ENCODE measurements at places on chromosomes 1 and 21.

DNA sequence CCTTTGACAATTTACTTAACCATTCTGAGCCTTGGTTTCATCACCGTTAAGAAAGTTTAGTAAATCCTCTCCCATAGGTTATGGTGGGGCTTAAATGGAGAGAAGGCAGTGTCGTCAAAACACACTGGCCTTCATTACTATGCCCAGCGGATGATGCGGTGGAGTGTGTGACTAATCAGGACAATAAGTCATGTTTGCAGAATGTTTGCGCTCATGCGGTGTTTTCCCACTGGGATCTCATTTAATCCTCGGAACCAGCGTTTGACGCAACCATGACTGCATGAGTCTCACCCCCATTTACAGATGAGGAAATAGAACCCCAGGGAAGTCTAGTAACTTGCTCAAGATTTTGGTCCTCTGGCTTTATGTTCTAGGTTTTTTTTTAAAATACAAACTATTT, 17.5 kb downstream of the SLC26A9 start:
- DNase-seq: no peak

DNA sequence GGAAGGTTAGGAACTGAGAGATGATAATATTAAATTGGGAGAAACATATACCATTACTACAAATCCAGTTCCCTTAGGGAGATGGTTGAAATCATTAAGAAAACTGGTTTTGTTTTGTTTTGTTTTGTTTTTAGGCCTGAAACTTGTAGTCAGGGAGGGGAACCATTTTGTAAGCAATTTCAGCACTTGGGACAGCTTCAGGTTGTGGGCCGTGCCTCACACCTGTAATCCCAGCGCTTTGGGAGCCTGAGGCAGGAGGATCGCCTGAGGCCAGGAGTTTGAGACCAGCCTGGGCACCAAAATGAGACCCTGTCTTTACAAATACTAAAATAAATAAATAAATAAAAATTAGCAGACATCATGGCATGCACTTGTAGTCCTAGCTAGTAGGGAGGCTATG, 694.3 kb upstream of the NR5A2 start:
- DNase-seq: no peak

GRCh38 chr1:175204330-175204729, 11.8 kb upstream of the KIAA0040 start:
- DNase-seq: no peak

DNA sequence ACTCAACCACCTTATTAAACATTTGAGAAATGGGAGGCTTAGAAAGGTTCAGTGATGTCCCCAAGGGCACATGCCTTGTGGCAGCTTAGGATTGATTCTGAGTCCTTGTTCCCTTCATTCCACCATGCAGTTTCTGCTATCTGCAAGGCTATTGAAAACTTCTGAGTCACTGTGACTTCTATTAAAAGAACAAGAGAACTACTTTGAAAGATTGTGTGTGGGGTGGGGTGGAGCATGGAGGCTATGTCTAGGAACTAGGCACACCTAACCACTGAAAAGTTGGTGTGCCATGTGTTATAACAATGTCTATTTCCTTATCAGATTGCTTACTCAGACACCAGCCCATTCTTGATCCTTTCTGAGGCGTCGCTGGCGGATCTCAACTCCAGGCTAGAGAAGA, 10.8 kb downstream of the MTARC1 start:
- no peak for DNase-seq

DNA sequence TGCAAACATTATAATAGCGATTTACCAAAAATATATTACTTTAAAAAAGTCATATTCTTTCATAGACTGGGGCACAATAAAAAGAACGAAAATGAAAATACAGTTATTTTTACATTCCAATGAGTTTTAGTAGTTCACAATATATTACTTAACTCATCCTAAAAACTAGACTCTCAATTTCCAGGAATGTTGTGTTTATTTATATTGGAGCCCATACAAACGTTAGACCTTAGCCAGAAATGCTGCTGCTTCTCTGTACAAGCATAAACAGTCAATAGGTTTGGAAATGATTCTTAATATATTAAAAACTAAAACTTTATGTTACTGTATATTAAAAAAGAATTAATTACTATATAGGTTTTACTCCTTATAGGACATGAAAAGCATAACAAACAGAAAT, 302.3 kb downstream of the BRINP3 start:
- no peak for DNase-seq

DNA sequence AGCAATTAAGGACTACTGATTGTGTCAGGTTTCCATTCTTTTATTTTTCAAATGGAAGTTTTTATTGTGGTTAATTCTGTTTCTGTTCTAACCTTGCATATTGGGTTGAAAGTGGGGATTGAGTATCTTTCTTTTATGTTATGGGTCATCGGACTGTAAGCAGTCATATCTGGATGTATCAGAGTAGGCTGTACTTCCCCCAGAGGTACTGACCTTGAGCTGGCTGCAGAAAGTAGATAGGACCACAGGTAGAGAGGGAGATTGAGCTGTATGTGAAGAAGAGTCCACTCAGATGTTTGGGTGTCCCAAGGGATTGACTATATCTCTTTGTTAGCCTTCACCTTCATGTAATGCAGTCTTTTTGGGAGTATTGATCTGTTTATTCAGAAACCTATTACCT, 20.5 kb upstream of the ALG14 start:
- no peak for DNase-seq

DNA sequence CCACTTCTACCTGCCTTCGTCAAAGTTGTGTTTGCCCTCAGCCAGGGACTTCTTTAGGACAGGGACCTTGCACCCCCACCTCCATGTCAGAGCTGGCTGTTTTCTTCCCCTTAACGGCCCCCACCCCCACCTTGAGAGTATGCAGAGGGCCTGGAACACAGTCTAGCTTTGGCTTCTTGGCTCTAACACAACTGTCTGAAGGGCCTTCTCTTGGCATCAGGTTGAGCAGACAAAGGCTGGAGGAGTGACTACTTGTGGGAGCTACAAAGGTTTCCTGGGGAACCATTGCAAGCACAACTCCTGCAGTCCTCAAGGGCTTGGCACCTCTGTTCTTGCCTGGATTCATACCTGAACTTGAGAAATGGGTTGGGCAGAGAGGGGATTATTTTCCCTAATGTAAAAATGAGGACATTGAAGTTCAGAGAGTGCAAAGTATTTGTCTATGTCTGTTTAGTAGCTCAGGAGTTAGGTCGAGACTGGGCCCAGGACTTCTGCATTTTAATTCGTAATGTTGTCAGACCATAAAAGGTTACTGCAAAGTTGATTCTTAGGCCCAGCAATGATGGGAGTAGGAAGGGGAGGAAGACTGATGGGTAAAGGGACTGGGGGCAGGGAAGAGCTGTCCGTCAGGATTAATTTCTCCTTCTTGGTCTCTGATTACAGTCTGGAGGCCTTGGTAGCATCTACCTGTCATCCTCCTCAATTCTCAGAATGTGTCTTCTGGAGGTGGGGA, 2.6 kb downstream of the CYP4B1 start:
- no peak for DNase-seq

- no peak for DNase-seq
These were observed 586.3 kb downstream of the ADGRL2 start for GRCh38 chr1:82387012-82387366.

GRCh38 chr21:29627905-29628304, 311.9 kb downstream of the GRIK1 start:
- no peak for DNase-seq

DNA sequence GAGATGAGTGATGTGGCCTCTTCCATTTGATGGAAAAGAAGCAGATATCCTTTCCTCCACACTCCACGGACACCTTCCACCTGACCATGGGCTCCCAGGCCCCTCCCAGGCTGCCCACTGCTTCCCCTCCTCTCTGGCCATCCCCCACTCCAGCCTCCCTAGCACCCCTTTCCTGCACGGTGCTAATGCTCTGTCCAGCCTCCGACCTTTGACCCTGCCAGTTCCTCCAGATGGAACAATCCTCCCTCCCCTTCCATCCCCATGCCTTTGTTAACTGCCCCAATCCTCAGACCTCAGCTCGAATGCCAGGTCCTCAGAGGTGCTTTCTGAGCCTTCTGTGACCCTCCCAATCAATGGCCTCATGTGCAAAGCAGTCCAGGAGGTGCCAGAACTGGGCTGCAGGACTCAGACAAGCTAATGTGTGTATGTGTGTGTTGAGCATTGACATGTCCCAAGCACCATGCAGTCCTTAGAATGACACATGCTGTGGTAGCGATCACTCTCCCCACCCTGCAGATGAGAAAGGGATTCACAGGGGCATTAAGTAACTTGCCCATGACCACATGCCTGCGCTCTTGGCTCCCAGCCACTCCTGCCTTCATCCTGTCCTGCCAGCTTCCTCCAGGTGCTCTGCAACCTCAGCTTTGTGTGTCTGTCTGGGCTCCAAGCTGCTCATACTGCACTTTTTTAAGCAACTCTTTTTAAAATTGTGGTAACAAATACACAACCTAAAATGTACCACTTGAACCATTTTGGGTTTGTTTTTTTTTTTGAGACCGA, 63.5 kb upstream of the EDN2 start:
- DNase-seq: no peak

DNA sequence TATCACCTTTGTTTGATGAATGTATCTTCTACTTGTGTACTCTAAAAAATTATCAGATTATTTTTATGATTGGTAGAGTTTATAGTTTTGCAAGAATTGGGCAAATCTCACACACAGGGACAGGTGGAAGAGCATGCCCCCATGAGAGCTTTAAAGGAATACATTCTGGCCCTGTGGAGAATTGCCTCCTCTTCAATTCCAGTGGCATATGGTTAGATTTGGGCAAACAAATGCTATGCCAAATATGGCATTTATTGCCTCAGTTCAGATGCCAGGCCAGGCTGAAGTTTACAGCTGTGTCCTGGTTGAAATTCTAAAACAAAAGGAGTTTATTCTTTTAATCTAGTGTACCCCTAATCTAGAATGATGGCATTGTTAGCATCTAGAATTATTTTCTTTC, 162.4 kb upstream of the CACYBP start:
- no peak for DNase-seq

GRCh38 chr1:31159869-31160611, 79.6 kb downstream of the NKAIN1 start:
- no peak for DNase-seq

- DNase-seq: no peak
These were observed 173.2 kb downstream of the LBR start for GRCh38 chr1:225254676-225255075.

GRCh38 chr1:33971913-33972312, 108.0 kb downstream of the HMGB4 start:
- no peak for DNase-seq

DNA sequence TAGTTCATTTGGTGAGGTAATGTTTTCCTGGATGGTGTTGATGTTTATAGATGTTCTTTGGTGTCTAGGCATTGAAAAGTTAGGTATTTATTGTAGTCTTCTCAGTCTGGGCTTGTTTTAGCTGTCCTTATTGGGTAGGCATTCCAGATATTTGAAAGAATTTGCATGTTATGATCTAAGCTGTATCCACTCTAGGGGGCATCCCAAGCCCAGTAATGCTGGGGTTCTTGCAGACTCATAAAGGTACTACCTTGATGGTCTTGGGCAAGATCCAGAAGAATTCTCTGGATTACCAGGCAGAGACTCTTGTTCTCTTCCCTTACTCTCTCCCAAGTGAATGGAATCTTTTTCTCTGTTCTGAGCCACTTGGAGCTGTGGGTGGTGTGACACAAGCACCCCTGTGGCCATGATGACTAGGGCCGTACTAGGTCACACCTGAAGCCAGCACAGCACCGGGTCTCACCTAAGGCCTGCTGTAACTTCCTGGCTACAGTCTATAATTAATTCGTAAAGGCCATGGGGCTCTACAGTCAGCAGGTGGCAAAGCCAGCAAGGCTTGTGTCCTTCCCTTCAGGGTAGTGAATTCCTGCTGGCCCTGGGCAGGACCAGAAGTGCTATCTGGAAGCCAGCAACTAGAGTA, 74.8 kb upstream of the PDE4B start:
- no peak for DNase-seq

DNA sequence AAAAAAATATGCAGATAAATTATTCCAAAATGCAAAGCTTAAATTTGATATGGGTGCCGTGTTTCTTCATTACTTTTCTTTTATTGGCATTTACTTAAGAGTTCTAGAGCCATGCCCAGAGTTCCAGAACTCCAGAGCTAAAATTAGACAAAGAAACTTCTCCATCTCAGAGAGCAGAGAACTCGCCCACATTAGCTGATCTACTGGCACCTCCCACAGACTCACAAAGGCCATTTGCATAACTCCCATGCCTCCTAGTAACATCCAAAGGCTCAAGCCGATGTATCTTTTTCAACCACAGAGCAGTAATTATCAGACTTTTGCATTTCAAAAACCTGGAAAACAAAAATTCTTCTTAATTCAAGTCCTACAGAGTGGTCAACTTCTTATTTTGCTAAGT, 323.8 kb upstream of the ST6GALNAC5 start:
- no peak for DNase-seq

DNA sequence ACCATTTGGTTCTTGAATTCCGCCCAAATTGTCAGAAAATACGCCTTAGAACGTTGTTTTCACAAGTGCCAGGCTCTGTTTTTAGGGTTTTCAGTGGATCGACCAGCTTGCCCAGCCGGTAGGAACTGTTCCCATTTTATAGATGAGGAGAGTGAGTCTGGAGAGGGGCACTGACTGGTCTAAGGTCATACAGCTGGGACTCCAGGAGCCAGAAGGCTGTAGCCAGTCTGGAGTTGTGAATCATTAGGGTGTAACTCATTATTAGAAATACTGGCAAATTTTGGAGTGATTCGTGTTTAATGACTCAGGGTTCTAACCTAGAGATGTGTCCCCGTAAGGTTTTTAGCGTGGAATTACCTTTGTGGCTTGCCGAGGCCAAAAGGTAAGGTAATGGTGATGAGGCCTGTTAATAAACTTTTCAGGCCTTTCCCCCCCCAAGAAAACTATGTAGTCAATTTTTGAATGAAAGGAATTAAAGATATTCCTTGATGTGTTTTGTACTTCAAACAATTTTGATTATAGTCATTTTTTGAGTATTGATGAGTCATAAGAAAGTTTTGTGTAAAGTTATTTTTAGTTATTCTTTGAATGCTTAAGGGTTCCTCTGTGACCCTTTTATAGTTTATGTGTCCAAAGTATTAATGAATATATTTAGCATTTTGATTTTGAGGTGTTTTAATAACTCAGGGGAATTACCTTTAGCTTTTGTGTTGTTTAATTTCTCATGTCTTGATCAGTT, 2.1 kb downstream of the DYRK1A start:
- no peak for DNase-seq

DNA sequence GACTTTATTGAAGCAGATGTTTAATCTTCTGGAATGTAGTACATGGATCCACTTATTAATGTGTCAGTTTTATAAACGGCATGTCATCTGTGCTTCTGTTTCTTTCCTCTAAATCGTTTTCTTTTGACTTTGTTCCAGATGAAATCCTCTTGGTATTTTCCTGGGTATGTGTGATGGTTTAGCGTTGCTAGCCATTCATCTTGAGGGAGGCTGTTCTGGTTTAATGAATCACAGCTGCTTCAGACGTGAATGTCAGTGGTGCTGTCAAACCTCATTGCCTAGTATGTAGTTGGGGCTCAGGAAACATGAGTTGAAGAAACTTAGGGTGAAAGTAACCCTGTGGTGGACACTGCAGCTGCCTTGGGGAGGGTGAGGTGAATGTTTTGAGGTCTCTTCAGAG, 33.2 kb downstream of the KCNK1 start:
- DNase-seq: no peak

- DNase-seq: no peak
These were observed 8.9 kb upstream of the RALGPS2 start for GRCh38 chr1:178716111-178716510.

- DNase-seq: no peak
These were observed 58.0 kb upstream of the DMRTA2 start for GRCh38 chr1:50481142-50481736.

Measured in T-cell (primary cell).